Stimulated activated CD4-positive, alpha-beta T cell treated with anti-CD3 and anti-CD28 coated beads, Interleukin-12 subunit alpha, Interleukin-12 subunit beta, amount 100 ng/mL, for 4 hours (primary cell): ENCODE measurements at places on chromosomes 2 and 18.

GRCh38 chr18:75818383-75818782 lies 390.9 kb upstream of the SMIM21 start:
- no peak for DNase-seq

GRCh38 chr18:3982541-3982940 lies 472.6 kb downstream of the DLGAP1 start:
- no peak for DNase-seq

GRCh38 chr18:39845631-39846030 lies 2109.4 kb upstream of the PIK3C3 start:
- no peak for DNase-seq

DNA sequence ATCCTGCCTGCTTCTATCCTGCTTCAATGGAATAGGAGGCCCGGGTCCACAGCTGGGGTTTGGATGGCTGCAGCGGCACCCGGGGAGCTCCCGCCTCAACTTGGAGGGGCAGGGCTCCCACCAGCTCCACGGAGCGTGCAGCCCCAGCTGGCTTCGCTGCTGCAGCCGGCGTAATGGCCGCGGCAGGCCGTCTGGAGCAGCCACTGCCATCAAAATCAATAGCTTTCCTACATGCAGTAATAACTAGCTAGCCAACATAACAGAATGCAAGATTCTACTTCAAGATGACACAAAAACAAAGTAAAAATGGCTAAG lies 154.2 kb upstream of the RMP24 start:
- DNase-seq: no peak

GRCh38 chr2:232538671-232539070 lies 821 bp upstream of the CHRNG start:
- DNase-seq: no peak
